ENCODE measurements at places on chromosomes 6 and 20. TPM values are rescaled to one million over a fixed set of nuclear protein-coding genes. Genes with fewer than 3 reads are reported as not detected.

DNA sequence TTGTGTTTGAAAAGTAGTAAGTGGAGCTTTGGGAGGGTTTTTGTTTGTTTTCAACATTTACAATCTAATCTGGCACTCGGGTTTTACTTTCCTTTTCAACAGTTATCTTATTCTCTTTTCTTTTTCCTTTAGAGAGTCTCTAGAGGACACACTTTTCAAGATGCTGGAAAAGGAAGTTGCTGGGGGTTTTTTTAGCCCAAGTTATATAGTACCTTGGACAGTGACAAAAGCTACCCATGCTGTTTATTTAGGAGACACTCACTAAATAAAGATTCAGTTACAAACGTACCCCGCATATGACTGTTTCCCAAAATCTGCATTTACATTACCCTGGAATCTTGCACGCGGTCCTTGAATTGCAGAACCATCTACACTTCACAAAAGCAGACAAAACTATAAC is 78.8 kb downstream of the MAP7 start:
- DNase-seq = no peak

- DNase-seq = no peak
Measured at GRCh38 chr6:133681891-133682290, 207.0 kb upstream of the TCF21 start.

GRCh38 chr6:38644951-38645350 is 5.2 kb upstream of the BTBD9 start:
- no peak for DNase-seq

- DNase-seq = no peak
Measured at GRCh38 chr20:4944518-4945313, 56.6 kb downstream of the SLC23A2 start.

MUCL3 gene
- total RNA-seq = not detected

BPIFB1 gene
- not detected for total RNA-seq

Measured in esophagus muscularis mucosa (tissue), 4 donors.